ENCODE measurements at places on chromosomes 3 and 15. TPM values are rescaled to one million over a fixed set of nuclear protein-coding genes. Genes with fewer than 3 reads are reported as not detected.

Gene ANKRD63
- total RNA-seq, result 1.6 TPM

Gene GPR176
- 5.4 TPM for total RNA-seq

Gene HTR3E
- total RNA-seq, result not detected

Gene CRTC3
- total RNA-seq, result 52.0 TPM

Gene PARP15
- 2.3 TPM for total RNA-seq

Gene PLA2G4D
- total RNA-seq, result not detected

Gene SLC28A2
- 86.6 TPM for total RNA-seq

Gene TMEM207
- not detected for total RNA-seq

Gene SPINT1
- 232 TPM for total RNA-seq

Gene CHST2
- 5.8 TPM for total RNA-seq

Gene CLDN18
- total RNA-seq, result 6.7 TPM

Gene UBL7
- 43.1 TPM for total RNA-seq

Gene GOLGA8H
- total RNA-seq, result 0.46 TPM

Gene NOX5
- total RNA-seq, result 0.26 TPM

Gene NR1I2
- 106 TPM for total RNA-seq

Gene GOLGA6L7
- total RNA-seq, result not detected

Gene RBP2
- 12.2 TPM for total RNA-seq

Gene CFAP91
- total RNA-seq, result 6.7 TPM

Gene TNFSF10
- 40.3 TPM for total RNA-seq

Gene KLHL40
- not detected for total RNA-seq

Gene GP9
- not detected for total RNA-seq

Gene PRTG
- 1.4 TPM for total RNA-seq

Gene THAP10
- 4.9 TPM for total RNA-seq

Gene LRRN1
- total RNA-seq, result 33.0 TPM

Gene HRG
- 0.49 TPM for total RNA-seq

Gene CHDH
- total RNA-seq, result 46.4 TPM

Gene CACNA2D2
- total RNA-seq, result 1.8 TPM

Gene CLRN1
- total RNA-seq, result not detected

Gene TM4SF18
- total RNA-seq, result 7.7 TPM

Gene SNX22
- total RNA-seq, result 1.0 TPM

Gene WNT5A
- total RNA-seq, result 13.7 TPM

Gene HERC2
- 55.9 TPM for total RNA-seq

Gene LRRC31
- total RNA-seq, result 2.9 TPM

Gene MME
- total RNA-seq, result 111 TPM

Gene IMPG2
- total RNA-seq, result 0.29 TPM

Gene TMEM158
- total RNA-seq, result 14.6 TPM

Gene RLBP1
- not detected for total RNA-seq

Gene OIP5
- total RNA-seq, result 1.8 TPM

Gene CD276
- total RNA-seq, result 51.9 TPM
